Activated CD8-positive, alpha-beta memory T cell treated with anti-CD3 and anti-CD28 coated beads for 1 hour (primary cell): ENCODE measurements at places on chromosomes 1 and 21.
A peak's percentile ranks its signal among the peaks of the same experiment; 100 is the strongest.

GRCh38 chr1:182029002-182029378, 32.5 kb downstream of the ZNF648 start:
- no peak for DNase-seq

DNA sequence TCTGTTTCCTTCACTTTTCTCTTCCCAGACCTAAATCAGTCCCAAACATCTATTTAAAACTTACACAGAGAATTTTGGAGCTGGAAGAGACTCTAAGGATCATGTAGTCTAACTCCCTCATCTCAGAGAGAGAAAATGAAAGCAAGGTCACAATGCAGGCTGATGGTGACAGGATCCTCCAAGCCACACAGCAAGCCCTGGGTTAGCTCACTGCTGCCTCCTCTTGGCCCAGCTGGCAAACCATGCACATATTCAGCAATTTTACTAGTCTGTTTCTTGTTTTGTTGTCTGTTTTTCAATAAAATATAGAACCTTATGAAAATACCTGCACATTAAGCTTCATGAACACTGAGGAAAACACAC, 27.7 kb upstream of the LY9 start:
- peak; percentile 71 for DNase-seq

DNA sequence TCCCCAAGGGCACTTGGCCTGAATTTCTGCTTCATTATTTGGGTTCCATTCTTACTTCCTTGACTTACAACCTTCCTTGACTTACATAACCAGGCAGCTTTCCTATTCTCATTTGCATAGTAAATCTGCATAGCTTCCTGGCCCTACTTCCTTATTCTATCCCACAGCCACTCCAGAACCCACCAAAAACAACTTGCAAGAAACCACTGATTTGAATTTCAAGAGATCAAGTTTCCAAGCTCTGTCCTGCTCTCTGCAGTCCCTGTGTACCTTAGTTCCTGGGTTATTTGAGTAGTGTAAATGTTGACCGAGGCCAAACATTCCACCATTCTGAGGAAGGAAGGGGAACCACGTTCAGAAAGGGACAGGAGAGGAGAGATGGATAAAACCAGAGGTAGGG, 603.3 kb downstream of the PTPRC start:
- no peak for DNase-seq

GRCh38 chr1:5935026-5935425, 57.2 kb downstream of the NPHP4 start:
- DNase-seq = no peak

DNA sequence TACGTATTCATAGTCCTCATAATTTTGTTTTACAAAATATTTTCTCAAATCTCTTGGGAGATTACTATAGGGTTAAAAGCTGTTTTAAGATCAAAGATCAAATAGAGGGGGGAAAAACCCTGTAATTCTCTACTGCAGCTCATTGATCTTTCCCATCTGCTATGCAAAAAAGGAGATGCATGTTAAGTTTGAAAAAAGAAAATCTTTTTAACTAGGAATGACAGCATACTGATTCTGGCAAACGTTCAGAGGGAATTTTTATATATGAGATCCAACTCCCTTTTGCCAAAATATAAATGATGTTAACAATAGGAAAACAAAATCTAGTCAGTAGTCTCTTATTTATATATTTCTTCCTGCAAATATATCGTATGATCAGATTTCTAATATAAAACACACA, 69.1 kb downstream of the SMYD3 start:
- no peak for DNase-seq

GRCh38 chr1:108828074-108828961, 28.6 kb downstream of the AKNAD1 start:
- DNase-seq = peak; percentile 34

DNA sequence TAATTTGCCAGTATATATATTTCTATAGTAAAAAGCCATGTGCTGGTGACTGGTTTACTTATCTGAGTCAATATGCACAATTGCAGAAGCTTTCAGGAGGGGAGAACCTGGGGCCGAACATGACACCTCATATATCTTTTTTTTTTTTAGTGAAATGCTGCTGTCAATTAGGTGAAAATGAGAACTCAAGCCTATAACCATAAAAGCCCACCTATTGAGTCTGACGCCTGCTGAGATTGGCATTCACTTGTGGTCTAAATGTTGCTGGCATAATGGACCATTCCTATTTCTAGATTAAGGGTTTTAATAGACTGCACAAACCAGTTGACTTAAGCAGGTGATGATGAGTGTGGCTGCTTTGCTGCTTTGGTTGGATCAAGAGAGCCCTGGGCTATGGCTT, 10.8 kb downstream of the NTMT2 start:
- DNase-seq = no peak
